Tibial nerve (tissue), 4 donors: ENCODE measurements at places on chromosomes 4 and X.

DNA sequence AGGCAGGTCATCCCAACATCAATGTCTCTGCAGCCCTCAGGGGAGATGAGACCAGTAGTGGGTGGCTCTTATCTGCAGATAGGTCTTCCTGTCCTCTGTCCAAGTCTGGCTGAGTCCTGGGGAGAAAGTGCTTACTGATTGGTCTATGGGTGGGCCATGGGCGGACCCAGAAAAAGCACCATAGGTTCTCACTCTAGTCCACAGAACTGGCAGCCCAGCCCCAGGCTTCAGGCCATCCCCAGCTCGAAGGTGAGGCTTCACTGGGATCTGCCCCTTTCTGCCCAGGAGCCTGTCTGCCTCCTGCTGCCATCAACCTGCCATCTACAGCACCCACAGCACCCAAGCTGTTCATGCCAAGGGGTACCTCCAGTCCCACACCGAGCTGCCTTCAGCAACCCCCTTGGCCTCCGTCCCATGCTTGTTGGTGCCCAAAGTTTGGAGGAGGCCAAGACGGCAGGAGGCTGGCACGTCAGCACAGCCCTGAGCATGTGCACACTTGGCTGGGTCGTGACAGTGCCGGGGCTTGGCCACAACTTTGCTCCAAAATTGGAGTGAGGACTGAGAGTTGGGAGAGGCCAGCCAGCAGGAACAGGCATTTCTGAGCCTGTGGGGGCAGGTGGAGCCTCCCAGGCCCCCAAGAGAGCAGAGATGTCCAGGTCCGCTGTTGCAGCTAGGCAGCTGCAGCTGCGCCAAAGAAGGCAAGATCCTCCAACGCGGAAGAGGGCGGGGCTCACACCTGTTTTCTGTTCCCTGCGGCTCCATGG, 99.6 kb downstream of the IQCM start:
- no peak for DNase-seq

- no peak for DNase-seq
Measured at GRCh38 chr4:184007891-184008290, 102.8 kb downstream of the STOX2 start.

- DNase-seq: no peak
Measured at GRCh38 chr4:130071746-130072145, 975.8 kb downstream of the C4orf33 start.

- no peak for DNase-seq
Measured at GRCh38 chrX:120794525-120794975, 81.1 kb downstream of the CT47B1 start.

- DNase-seq: no peak
Measured at GRCh38 chr4:80446664-80447063, 111.1 kb downstream of the CFAP299 start.

- DNase-seq: no peak
Measured at GRCh38 chr4:72505314-72505744, 63.7 kb downstream of the ADAMTS3 start.

DNA sequence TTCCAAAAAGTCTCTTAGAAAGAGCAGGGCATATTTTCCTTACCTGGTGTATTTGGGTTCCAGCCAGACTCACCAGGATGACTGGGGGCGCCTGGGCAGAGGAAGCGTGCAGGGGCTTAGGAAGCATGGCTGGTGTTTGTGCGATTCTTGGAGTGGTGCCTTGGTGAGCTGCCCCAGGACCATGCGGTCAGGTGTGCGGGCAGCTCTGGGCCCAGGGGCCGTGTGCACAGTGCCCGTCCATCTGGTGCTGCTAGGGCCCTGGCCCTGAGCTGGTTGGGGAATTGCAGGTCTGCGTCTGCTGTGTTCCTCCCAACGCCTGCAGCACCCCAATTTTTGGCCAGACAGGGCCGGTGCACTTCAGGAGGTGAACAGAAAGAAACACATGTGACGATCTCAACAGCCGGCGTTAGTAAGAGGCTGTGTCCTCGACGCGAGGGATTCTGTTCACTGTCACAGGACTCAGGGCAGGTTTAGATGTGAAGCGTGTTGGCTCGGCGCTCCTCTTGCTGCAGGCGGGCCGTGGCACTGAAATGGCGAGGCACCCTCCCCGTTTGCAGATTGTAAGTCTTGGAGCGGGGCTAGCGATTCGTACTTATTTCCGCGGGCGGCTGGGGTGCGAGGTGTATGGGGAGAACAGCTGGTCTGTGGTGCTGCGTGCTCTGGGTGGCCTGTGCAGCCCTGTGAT, 15.2 kb downstream of the RGS12 start:
- DNase-seq: no peak

DNA sequence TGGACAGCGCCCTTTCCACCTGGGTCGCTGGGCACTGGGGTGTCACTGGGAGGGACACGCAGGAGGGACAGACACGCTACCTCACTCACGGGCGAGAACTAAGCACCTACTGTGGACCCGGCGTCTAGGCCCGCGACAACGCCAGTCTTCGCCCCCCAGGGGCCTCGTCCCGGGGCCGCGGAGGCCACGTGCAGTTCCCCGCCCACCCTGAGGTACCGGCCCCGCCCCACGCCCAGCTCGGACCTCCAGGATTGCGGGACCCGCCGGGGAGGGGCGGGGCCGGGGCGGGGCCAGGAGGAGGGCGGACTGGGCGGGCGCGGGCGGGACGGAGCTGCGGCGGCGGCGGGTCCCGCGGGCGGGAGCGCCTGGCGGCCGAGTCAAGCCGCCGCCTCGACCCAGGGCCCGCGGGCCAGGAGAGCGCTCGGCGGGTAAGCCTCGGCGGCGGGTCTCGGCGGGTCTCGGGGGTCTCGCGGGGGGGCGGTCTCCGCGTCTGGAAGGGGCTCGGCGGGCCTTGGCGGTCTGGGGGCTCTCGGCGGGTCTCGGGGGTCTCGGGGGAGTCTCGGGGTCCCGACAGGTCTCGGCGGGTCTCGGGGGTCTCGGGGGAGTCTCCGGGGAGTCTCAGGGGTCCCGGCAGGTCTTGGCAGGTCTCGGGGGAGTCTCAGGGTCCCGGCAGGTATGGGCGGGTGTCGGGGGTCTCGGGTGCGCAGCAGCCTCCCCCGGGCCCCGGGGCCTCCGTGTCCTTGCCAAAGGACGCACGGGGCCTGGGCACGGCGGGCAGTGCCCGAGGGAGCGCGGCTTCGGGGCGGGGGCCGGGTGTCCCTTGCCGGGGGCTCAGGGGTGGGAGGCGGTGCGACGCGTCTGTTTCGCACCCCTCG, at the start of gene SH3BP2:
TSS of gene SH3BP2 (plus strand) at position 375 of the 875 bp plus-strand sequence. CDS start 27,533 bp downstream, outside the sequence.
- peak; percentile 62 for DNase-seq

- DNase-seq: no peak
Measured at GRCh38 chr4:17597517-17597916, 16.9 kb upstream of the MED28 start.

DNA sequence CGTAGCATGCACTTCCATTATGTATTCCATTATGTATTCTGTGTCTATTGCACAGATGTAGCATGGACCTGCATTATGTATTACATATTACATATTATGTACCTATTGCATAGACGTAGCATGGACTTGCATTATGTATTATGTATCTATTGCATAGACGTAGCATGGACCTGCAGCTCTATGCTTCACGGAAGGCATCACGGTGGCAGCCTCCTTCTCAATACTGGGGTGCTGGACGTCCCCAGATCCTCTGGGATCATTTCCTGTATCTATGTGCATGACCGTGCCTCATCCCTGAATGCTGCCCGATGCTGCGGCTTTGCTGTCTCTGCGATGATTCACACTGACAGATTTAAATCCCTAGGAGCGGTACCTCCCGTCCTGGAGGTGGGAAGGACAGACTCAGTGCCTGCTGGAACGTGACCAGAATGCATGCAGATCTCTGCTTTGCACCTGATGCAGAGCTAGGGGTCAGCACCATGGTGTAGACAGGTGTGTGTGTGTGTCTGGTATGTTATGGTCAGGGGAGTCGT, 317.5 kb downstream of the DHRSX start:
- DNase-seq: no peak

GRCh38 chrX:107168257-107168656, 38.0 kb downstream of the NUP62CL start:
- DNase-seq: no peak
